ENCODE measurements at places on chromosomes 4 and X. TPM values are rescaled to one million over a fixed set of nuclear protein-coding genes. Genes with fewer than 3 reads are reported as not detected.

DNA sequence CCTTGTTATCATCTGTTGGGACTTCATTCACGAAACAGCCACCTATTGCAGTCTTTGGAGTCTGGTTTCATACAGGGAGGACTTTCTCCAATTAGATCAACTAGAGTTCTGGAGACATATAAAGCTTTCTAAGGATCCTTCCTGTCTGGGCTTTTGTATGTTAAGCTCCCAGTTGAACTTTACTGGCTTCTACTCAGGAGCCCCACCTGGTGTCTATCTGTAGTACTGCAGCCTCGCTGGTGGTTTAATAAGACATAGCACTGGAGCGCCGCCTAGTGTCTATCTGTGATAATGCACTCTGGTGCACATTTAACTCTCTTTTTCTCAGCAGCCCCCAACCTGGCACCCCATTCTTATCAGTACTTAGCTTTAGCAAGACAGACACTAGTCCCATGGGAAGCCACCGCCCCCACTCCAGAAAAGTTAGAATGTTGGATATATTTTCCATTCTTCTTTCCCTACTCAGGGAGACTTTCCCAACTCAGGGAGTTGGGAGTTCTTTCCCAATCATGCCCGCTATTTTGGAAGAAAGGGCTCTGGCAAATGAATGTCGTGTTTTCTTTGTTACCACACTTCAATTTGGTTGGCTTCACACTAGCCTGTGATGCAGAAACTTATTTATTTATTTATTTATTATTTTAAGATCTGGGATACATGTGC lies 36.9 kb upstream of the SYTL4 start:
- no peak overlapping the region for H3K4me3 ChIP-seq
- no peak overlapping the region for H3K27ac ChIP-seq
- peak; percentile 90 for DNase-seq
- no peaks in the 10 kb centered on the region for H3K4me1 ChIP-seq
- H3K27me3 ChIP-seq = no peaks in the 10 kb centered on the region
- H3K36me3 ChIP-seq = no peaks in the 10 kb centered on the region

Gene GPR78
- not detected for total RNA-seq

DNA sequence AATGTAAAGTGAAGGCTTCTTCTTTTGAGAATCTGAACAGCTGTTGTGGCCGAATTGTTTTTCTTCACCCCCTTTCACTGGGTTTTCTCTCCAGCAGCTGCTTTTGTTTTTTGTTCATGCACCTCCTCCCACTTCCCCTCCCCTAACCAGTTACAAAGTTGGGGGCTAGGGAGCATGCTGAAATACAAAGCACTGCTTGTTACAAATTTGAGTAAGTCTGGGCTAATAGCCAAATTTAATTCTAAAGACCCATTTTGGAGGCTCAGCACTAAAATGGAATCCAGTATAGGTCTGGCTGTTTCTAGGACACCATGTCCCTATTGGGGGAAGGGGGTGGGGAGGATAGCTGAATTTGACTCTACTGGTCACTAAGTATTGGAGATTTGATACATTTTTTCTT lies 89.2 kb upstream of the GPM6B start:
- no peak overlapping the region for H3K4me3 ChIP-seq
- no peaks in the 10 kb centered on the region for H3K4me1 ChIP-seq

Gene RASSF6
- 1.5 TPM for total RNA-seq

- no peak overlapping the region for H3K4me3 ChIP-seq
- no peaks in the 10 kb centered on the region for H3K4me1 ChIP-seq
- H3K36me3 ChIP-seq = no peaks in the 10 kb centered on the region
- no peaks in the 10 kb centered on the region for H3K27me3 ChIP-seq
- DNase-seq = no peak
- H3K27ac ChIP-seq = no peak overlapping the region
These were observed 155.5 kb downstream of the EMCN start for GRCh38 chr4:100362366-100362765.

DNA sequence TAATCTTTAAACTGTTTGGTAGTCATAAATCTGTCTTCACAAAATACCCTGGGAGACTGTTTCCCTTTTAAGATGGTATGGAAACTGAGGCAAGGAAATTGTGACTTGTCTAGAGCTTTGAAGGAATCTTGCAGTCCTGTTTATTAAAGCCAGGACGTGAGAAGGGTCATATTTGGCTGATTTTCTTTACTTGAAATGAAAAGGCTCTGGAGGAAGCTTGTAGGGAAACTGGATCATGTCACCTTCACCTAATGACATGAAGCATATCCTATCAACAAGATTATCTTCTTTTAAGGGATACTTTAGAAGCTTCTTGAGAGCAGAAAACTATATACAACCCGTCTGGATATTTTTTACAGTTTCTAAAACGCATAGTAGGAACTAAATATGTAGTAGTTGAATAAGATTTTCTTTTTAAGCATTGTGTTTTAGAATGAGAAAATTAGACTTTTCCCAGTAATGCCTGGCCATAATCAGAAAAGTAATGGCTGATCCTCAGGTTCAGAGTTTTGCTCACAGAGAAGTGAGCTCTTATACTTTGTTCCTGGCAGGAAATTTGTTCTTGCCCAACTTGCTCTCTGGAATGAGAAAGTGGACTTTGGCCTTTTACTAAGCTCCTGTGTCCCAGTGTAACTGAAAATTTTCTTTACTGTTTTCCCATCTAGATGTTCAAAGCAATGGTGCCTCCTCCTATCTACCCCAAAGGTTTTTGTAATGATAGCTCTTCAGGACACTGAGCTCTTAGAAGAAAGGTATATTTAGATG lies 136.8 kb upstream of the AFF2 start:
- no peaks in the 10 kb centered on the region for H3K27me3 ChIP-seq
- no peak overlapping the region for H3K4me3 ChIP-seq
- H3K36me3 ChIP-seq = no peaks in the 10 kb centered on the region
- H3K27ac ChIP-seq = no peak overlapping the region
- DNase-seq = no peak
- no peaks in the 10 kb centered on the region for H3K4me1 ChIP-seq

GRCh38 chr4:55184600-55185523 lies 59.5 kb upstream of the KDR start:
- H3K4me3 ChIP-seq = no peak overlapping the region
- no peaks in the 10 kb centered on the region for H3K27me3 ChIP-seq
- no peaks in the 10 kb centered on the region for H3K36me3 ChIP-seq

Gene XPNPEP2
- 4.6 TPM for total RNA-seq

DNA sequence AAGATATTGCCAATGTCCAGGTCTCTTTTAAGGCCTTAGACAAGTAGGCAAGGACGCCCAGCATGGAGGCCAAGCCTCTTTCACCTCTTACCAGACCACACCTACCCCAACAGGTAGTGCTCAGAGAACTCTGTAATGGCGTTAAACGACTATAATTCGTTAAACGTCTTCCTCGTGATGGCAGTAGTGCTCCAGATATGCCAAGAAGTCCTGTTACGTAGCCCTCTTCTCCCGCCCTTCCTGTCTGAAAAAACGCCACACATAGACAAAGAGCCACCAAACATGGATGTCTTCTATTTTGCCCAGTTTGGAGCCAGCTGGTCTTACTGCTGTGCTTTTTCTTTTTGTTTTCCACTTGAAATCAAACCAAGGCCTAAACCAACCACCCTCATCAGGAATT lies 190.7 kb downstream of the OR13H1 start:
- no peak overlapping the region for H3K4me3 ChIP-seq
- DNase-seq = peak; percentile 87
- no peaks in the 10 kb centered on the region for H3K4me1 ChIP-seq
- no peak overlapping the region for H3K27ac ChIP-seq
- no peaks in the 10 kb centered on the region for H3K36me3 ChIP-seq
- no peaks in the 10 kb centered on the region for H3K27me3 ChIP-seq

DNA sequence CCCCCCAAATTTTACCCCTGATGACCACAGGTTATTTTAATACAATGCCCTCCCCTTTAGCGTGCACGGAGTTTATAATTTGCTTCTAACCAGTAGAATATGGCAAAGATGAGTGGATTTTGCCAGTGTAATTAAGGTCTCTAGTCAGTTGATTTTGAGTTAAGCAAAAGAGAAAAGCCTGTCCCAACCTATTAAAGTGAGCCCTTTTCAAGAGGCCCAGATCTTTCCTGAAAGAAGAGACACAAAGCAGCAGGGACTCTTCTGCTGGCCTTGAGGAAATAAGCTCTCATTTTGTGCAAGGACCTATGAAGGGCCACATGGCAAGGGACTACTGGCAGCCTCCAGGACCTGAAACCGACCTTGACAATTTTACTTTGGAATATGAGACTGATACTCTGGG lies 61.9 kb upstream of the GABRG1 start:
- H3K4me3 ChIP-seq = no peak overlapping the region
- no peaks in the 10 kb centered on the region for H3K27me3 ChIP-seq
- no peaks in the 10 kb centered on the region for H3K36me3 ChIP-seq
- no peak for DNase-seq
- H3K4me1 ChIP-seq = no peaks in the 10 kb centered on the region

DNA sequence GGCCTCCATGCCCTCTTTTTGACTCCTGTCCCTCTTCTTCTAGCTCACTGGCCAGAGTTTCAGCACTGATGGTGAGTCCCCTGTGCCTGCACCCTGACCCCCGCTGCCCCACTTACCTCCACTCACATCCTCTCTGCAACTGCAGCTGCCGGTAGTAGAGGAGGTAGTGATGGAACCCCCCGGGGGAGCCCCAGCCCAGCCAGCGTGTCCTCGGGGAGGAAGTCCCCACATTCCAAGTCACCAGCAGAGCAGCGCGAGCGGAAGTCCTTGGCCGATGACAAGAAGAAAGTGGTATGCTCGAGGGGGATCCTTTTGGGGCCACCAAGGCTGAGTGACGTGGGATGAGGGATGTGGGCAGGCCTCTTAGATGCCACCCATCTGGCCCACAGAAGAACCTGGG lies 5.8 kb downstream of the ARAF start:
- no peaks in the 10 kb centered on the region for H3K36me3 ChIP-seq
- H3K4me3 ChIP-seq = no peak overlapping the region
- DNase-seq = no peak
- H3K27me3 ChIP-seq = no peaks in the 10 kb centered on the region
- H3K4me1 ChIP-seq = no peaks in the 10 kb centered on the region

DNA sequence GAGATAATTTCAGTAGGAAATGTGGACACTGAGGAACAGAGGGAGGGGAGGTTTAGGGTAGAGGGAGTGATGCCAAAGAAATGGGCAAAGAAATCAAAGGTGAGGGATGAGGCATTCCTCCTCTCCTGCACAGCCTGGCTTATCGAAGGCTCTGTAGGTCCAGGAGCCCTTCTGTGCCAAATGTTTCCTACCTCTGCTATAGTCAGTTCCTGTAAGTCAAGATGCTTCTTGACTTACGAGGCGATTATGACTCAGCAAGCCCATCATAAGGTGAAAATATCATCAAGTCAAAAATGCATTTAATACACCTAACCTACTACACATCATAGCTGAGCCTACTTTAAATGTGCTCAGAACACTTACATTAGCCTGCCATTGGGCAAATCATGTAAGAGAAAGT lies 60.0 kb upstream of the ARHGAP24 start:
- H3K4me1 ChIP-seq = no peaks in the 10 kb centered on the region
- no peak for DNase-seq
- H3K4me3 ChIP-seq = no peak overlapping the region
- H3K27me3 ChIP-seq = no peaks in the 10 kb centered on the region

- no peak for DNase-seq
- H3K4me3 ChIP-seq = no peak overlapping the region
- no peak overlapping the region for H3K27ac ChIP-seq
- H3K4me1 ChIP-seq = no peaks in the 10 kb centered on the region
These were observed 562.8 kb upstream of the POU3F4 start for GRCh38 chrX:82945332-82945731.

DNA sequence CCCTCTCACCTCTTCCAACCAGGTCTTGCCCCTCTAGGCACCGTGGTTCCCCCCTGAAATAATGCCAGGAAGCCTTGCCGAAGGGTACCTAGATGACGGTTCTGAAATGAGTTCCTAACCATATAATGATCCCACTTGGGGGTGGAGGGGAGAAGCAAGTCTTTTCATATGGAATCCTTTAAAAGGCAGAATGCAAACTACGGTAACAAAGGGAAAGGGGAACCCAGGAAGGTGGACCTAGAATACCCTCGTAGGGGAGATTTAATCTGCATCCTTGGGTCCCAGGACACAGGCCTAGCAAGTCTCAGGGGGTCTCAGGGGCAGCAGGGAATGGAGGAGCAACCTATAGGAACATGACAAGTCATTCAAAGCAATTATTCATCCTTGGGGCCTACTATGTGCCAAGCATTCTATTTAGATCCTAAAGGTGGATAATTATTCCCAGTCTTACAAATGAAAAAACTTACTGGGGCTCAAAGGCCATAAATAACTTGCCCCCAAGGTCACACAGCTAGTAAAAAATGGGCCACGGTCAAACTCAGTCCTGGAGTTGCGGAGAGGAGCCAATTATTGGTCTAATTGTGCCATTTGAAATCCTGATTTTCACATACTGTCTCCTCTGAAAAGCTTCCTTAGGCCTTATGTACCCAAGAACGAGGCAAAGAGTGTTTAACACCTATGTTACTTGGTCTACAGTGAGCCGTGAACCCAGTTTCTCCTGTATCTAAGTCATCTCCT lies 8.8 kb downstream of the BCOR start:
- no peaks in the 10 kb centered on the region for H3K36me3 ChIP-seq
- H3K27ac ChIP-seq = peak overlapping the region; percentile 81
- no peaks in the 10 kb centered on the region for H3K27me3 ChIP-seq
- no peak overlapping the region for H3K4me3 ChIP-seq

- no peak overlapping the region for H3K27ac ChIP-seq
- no peak for DNase-seq
- no peaks in the 10 kb centered on the region for H3K4me1 ChIP-seq
- no peaks in the 10 kb centered on the region for H3K27me3 ChIP-seq
- H3K36me3 ChIP-seq = no peaks in the 10 kb centered on the region
- H3K4me3 ChIP-seq = no peak overlapping the region
These were observed 75.7 kb downstream of the AGTR2 start for GRCh38 chrX:116246261-116246660.

DNA sequence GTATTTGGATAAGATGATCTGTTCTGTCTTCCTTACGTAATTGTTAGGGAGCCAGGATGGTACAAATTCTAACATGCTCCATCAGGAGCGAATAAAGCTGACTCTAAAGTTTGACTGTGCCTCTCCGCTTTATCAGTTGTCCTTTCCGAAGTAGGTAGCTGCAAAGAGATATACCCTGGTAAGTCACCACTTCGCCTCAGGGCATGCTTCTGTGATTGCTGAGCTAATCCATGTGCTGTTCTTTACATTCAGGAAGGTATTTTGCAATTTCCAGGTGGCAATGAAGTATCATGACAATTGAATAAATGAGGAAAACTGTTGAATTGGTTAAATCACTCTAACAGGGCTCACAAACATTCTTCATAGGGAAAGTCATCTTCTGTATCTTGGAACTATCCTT lies 38.9 kb downstream of the KIT start:
- no peaks in the 10 kb centered on the region for H3K4me1 ChIP-seq
- H3K4me3 ChIP-seq = no peak overlapping the region
- H3K36me3 ChIP-seq = no peaks in the 10 kb centered on the region
- DNase-seq = no peak

Gene UBA6
- 42.3 TPM for total RNA-seq

DNA sequence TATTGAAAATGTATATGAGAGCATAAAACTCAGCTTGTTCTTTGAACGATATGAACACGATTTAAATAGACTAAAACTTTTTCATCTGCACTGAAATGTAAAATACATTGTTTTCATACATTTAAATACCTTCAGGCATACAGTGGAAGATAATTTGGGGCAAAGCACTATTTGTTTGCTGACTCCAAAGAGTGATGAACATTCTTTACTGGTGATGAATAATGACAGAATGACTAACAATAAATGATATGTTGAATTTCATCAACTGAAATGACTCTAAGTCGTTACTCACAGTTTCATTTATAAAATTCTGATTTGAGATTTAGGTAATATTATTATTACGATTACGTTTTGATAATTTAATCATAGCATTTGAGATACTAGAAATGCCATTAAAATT lies 1160.1 kb downstream of the NLGN4X start:
- DNase-seq = no peak
- no peaks in the 10 kb centered on the region for H3K27me3 ChIP-seq
- H3K27ac ChIP-seq = no peak overlapping the region
- H3K4me1 ChIP-seq = no peaks in the 10 kb centered on the region
- H3K36me3 ChIP-seq = no peaks in the 10 kb centered on the region

Gene LRRC66
- not detected for total RNA-seq
